ENCODE measurements at places on chromosomes 1 and 21. TPM values are rescaled to one million over a fixed set of nuclear protein-coding genes. Genes with fewer than 3 reads are reported as not detected.

DNA sequence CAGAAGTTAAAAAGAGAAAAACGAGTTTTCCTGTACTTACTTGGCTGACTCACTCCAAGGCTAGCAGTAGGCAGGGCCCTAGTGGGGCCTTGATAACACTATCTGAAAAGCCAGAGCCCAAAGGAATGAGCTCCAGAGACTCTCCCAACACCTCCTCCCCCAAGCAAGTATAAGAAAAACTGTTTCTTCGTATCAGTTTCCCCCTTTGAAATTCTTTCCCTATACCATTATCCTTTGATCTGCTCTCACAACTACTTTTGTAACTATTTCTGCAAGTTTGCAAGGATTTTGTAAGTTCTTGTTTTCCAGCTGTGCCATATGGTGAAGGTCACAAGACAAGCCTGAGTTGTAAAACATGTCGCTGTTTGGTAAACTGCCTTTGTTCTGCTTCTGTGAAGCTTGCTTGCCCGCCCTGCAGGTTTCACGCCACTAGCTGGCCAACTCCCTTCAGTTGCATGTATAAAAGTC lies 36.5 kb upstream of the KCNJ15 start:
- DNase-seq: no peak

DNA sequence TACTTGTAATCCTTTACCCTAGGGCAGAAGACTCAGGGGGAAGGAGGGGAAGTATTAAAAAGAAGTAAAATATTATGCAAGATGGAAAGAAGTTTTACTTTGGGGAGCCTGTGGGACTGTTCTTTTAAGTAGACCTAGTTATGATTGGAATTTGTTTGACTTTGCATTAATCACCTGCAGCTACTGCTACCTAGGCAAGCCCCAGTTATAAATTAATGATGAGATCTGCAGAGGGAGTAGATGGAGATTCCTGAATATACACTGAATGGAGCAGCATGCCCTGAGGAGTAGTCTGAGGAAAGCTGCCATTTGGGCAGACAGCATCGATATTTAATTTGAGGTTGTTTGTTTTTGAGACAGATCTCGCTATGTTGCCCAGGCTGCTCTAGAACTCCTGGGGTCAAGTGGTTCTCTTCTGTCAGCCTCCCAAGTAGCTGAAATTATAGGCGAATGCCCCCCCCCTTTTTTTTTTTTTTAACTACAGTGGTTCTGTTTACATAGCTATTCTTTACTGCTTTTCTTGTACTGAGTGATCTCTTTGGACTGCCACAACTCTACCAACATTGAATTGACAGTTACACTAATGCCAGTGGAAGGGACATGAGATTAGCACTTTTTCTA lies 81.4 kb upstream of the SERTAD4 start:
- no peak for DNase-seq

DNA sequence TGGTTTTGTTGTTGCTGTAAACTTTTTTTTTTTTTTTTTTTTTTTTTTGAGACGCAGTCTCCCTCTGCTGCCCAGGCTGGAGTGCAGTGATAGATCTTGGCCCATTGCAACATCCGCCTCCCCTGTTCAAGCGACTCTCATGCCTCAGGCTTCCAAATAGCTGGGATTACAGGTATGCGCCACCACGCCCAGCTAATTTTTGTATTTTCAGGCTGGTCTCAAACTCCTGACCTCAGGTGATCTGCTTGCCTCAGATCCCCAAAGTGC lies 78.9 kb upstream of the SLC45A1 start:
- DNase-seq: no peak

DNA sequence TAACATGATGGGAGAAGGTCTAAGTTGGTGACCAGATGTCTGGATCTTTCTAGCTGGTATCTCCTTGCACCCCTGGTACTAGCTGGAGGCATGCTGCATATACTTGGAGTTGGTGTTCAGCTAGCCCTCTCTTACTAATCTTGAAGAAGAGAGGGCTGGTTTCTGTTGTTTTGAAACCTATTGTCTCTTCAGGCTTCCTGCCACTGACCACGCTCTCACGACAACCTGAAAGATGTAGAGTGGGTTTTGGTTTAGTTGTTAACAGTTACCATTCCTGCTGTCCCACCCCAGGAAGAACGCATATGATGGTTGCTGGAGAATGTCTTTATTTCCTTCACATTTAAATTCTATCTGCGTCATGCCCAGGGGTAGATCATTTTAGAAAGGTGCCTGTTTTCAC lies 3.6 kb downstream of the MAN1C1 start:
- DNase-seq: no peak

DNA sequence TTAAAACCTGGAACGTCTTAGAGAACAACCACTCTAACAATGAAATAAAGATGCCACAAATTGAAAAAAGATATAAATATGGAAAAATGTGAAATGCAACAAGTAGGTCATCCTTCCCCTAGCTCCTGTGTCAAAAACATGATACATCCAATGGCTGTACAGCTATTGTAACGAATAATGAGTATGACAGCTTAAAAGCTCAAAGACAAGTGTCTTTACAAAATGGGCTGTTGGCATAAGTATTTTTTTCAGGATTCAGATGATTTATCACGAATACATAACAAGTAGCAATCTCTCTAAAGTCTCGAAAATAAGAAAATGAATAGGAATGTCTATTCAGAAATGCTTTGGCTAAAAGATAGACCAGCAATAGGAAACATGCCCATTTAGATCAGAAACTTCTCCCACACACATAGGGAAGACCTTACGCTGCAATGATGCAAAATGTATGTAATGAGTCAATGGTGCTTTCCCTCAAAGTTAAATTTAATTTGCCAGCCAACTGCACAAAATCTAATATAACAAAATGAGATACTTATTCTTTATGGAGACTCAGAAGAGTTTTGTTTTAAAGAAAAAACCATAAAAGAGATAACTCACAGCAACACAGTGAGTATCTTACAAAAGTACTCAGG lies 8.3 kb downstream of the TGFBR3 start:
- no peak for DNase-seq

The NID1 gene
- total RNA-seq: 95.1 TPM

DNA sequence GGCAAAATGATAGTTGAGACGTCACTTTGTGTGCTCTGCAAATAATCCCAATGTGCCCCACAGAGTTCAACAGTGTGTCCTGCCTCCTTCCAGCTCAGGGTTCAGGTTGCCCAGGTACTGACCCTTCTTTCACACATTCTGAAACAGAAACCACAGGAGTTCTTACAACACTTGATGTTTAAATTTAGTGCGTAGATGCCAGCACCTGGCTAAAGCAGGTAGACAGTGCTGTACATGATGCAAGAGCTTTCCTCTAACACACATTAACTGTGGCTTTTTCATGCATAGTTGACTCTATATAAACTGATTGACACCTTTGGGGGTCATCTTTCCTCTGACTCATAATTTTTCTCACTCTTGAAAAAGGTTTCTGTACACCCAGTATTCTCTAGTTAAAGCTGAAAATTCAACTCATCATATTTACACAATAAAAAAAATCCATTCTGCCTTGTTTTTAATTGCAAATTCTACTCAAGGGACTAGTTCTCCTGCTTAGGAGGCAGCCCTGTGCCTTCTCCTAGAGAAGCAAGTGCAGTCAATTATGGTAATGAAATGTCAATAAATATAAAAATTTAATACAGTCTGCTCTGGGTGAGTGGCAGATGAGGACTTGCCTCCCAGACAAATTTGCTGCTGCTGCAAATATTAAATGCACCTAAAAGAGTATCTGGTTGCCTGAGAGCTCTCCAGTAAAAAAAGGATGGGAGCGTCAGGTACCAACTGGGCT lies 91.4 kb downstream of the NR5A2 start:
- no peak for DNase-seq

The TLR5 gene
- total RNA-seq: 1.0 TPM

The KIAA1614 gene
- total RNA-seq: 11.0 TPM

GRCh38 chr1:68906431-68906830 lies 409.5 kb upstream of the DEPDC1 start:
- DNase-seq: no peak

- DNase-seq: no peak
Observed at GRCh38 chr1:104195395-104195794, 445.7 kb downstream of the AMY1C start.

GRCh38 chr1:36669262-36669661 lies 186.5 kb upstream of the CSF3R start:
- no peak for DNase-seq

DNA sequence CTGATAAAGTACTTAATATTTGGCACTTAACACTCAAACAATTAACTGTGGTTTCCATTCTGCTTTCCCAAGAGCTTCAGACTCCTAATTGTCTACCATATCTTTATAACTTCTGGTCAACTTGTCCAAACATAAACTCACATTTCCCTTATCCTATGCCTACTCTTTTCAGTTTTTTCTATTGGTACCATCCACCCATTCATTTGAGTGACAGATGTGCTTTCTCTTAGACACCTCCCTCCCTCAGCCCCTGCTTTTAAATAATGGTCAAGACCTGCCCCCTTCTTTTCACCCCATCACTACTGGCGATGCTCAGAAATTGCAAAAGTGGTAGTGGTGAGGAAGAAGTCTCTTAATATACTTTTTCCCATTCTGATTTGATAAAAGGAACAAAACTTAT lies 5.5 kb downstream of the SLC16A4 start:
- DNase-seq: no peak

- no peak for DNase-seq
Observed at GRCh38 chr1:70140343-70140742, 65.0 kb downstream of the LRRC40 start.

The FCN3 gene
- total RNA-seq: 36.6 TPM

The TNFRSF14 gene
- 9.2 TPM for total RNA-seq

The RXRG gene
- total RNA-seq: 3.3 TPM

DNA sequence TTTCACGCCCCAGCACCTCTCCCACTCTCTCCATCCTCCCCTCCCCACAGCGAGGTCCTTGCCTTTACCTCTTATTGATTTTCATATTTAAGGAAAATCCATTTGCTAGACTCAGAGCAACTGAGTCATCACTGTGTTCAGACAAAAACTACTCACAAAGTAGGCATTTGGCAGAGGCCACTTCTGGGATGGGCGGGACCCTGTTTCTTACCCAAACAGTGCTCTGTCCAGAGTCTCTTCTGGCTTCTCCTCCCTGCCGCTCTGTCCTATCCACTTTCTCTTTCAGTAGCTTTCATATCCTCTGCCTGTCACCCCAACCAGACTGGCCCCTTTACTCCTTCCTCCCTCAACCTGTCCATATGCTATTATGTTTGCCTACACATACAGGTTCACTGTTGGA lies 2.4 kb upstream of the NAV1 start:
- DNase-seq: peak; percentile 93

DNA sequence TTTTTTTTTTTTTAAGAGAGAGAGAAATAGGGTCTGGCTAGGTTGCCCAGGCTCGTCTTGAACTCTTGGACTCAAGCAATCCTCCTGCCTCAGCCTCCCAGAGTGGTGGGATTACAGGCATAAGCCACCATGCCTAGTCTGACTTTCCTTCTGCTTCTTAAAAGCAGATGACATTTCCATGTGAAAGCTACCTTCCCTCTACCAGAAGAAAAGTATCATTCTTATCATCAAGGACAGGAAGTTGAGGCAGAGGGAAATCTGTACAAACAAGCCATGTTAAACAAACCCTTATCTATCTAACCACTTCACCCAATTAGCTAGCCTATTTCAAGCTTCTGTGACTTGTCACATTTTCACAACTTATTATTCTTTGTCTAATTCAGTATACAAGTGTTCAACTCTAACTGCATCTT lies 54.8 kb downstream of the SAMSN1 start:
- DNase-seq: no peak

GRCh38 chr1:35432231-35432630 lies 125.0 kb downstream of the KIAA0319L start:
- DNase-seq: no peak

DNA sequence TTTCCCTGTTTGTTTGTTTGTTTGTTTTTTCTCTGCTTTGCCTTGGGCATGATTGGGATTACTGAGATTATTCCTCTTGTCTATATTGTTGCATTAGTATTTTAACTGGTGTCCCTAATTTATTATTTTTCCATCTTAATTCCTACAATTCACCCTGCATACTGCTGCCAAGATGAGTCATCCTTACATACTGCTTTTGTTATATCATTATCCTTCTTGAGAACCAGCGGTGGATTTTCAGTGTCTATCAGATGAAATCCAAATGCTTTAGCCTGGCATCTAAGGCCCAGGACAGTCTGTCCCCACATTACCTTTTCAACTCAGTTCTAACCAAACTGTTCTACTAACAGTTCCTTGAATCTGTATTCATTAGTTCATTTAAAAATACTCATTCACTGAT lies 101.7 kb downstream of the OLFML2B start:
- no peak for DNase-seq

DNA sequence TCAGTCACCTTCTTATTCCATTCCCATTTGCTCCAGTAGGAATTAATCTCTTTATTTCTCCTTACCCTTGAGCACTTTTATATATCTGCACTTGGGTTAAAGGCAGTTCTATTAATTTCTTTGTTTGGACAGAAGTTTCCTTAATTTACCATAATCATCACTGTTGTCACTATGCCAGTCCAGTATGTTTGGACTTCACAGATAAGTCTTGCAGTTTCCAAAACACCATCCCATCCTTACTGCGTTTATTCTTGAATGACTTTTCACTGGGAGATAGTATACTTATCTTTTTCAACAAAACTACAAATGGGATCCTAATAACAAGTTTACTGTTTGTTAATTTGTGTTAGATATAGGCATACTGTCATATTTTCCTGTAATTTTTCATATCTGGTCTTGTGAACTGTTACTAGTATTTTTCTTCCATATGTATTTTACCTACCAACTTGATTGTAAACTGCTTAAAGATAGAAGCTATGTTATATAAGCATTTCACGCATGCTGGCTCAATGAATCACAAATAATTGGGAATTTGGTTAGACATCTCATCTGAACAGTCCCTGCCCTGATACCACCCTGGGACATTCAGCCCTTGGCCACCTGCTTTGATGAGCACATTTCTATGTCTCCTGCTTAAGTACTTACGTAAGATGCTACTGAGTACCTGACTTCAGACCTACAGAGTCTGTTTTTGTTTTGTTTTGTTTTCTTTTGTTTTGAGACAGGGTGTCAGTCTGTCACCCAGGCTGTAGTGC lies 78.2 kb downstream of the OLFML2B start:
- DNase-seq: no peak

The IVL gene
- not detected for total RNA-seq

The ERO1B gene
- 7.6 TPM for total RNA-seq

DNA sequence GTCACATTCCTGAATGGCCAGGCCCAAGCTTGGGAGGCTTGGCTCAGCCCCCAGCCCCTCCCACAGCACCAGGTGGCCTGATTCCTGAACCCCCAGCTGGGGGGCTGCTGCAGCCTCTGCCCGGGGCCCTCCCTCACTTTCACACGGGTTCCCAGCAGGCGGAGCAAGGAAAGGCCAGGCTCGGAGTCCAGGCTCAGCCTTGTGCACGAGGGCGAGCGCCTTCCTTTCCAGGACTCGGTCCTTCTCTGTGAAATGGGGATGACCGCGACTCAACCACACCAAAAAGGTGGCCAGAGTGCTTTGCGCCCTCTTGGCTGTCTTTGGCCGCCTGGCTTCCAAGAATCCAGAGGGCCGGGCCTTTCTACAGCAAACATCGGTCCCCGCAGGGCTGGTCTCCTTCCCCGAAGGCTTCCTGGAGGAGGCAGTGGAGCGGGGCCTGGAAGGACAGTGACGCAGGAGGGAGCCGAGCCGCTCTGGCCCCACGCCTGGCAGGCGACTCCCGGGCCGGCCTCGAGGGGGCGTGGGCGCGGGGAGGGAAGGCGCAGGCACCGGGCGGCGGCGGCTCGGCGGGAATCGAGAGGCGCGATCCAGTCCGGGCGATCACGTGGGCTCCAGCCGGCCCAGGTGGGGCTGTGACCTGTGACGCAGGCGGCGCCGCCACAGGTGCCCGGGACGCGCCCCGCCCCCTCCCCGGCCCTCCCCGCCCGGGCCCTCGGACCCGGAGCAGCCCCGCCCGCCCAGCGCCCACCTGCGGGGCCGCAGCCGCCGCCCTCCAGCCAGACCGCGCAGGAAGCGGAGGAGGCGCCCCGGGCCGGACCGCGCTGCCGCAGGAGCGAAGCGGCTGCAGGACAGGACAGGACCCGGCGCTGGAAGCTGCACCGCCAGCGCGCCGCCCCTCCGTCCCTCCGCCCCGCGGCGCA lies at the start of gene ARHGEF16:
TSS of gene ARHGEF16 (plus strand) at position 775 of the 920 bp plus-strand sequence. CDS start 8,420 bp downstream, outside the sequence.
- DNase-seq: no peak

All from right atrium auricular region (tissue), 2 donors.